Stimulated activated CD8-positive, alpha-beta memory T cell treated with anti-CD3 and anti-CD28 coated beads, Interleukin-15, amount 100 ng/mL, for 48 hours (primary cell): ENCODE measurements at places on chromosomes 1 and 21.

- DNase-seq: no peak
Measured at GRCh38 chr1:201406831-201407406, 7.8 kb upstream of the LAD1 start.

DNA sequence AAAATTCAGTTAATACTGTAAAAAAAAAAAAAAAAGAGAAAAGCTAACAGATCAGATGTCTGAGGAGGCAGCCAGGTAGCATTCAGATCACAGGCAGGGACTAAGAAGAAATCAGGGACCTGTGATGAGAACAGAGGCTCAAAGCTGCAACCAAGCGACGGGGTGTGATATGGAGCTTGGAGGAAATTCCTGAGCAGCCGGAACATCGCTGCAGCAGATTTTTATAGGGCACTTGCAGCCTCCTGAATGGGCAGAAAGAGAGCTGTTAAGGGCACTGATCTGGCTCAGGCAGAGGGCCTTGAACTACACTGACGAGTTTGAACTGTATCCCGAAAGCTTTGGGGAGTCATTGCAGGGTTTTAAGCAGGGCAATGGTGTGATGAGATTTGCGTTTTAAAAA lies 315.4 kb downstream of the ADGRL2 start:
- DNase-seq: no peak

DNA sequence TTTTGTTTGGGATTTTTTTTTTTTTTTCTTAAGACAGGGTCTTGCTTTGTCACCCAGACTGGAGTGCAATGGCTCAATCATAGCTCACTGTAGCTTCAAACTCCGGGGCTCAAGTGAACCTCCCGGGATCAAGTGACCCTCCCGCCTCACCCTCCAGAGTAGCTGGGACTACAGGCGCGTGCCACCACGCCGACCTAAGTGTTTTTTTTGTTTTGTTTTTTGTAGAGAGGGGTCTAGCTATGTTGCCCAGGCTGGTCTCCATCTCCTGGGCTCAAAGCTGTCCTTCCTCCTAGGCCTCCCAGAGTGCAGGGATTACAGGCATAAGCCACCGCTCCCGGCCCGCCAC lies 776 bp downstream of the HLCS start:
- DNase-seq: no peak

DNA sequence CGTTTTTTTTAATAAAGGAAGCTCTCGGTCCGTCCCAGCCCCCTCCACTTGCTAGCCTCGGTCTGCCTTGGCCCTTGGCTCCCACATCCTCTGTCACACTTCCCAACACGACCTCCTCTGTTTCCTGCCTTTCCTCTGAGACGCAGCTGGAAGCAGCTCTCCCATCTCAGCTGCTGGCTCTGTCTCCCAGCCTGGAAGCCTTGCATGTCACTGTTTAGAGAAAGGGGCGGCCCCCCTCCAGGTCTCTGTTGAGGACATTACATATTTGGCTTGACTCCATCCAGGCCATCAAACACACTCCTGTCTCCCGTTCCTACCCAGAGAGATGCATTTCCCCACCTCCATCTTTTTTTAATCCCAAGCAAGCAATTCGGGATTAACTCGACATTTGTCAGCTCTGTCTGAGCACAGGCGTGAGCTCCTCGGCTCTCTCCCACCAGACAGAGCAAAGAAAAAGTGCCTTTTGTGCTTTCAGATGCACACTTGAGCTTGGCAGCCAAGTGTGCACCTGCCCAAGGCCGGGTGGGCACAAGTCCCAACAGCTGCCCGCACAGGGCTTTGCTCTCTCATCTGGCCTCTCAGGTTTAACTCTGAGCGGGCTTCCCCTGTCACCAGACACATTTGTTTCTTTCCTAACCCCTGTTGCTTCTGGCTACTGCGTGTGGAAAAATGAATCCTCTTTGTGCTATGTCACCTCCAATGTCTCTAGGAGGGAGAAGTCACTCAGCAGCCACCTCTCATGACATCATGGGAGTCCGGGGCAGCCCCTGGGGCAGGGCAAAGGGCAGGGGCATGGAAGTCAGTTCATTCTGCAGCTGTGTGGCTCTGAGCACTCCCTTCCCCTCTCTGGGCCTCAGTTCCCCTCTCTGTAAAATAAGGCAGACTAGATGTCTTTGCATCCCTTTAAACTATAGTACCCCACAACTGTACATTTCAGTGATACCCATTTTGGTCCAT lies 108.3 kb downstream of the KCND3 start:
- DNase-seq: no peak

DNA sequence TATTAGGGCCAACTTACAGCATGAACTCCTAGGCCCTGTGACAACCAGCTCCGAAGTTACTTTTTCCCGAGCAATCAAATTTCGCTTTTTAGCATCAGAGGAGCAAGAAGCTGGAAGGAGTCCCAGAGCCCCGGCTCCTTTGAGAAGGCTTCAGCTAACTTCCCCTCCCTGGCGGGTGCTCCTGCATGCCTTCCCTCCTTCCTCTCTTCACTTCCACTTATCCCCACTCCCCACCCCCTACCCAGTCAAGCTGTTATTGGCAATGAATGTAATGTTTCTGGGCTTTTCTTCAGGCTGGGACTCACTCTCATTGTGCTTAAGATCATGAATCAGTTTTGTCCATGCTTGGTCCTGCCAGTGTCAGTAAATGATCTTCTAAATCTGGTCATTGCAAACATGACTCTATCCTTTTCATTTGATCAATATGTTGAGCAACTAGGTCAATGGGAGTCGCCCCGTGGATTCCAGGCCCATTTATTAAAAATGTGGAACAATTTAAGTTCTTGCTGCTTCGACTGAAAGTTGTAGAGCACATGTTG lies 94.5 kb upstream of the TSPAN2 start:
- no peak for DNase-seq

GRCh38 chr1:167514288-167514687 lies 4.0 kb downstream of the CD247 start:
- DNase-seq: no peak

DNA sequence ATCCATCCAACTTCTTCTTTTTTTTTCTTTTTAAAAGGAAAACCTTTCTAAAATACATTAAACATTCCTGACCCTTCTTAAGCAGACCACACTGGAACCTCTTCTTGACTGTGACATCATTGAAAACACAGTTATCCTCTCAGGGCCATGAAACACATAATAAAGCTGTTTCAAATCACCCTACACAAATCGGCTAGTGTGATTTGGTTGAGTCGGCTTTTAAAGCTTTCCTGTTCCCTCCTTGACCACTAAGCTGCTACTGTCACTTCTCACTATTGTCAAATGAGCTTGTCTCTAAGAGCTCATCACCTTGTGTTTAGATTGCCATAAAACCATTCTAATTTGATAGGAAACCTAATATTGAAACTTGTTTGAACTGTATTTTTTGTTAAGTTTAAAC lies 5.9 kb downstream of the USP24 start:
- DNase-seq: no peak
